Inflammatory macrophage (primary cell): ENCODE measurements at places on chromosomes 16 and 17.

GRCh38 chr16:85554889-85555718, 58.0 kb upstream of the GSE1 start:
- DNase-seq: peak; percentile 33

DNA sequence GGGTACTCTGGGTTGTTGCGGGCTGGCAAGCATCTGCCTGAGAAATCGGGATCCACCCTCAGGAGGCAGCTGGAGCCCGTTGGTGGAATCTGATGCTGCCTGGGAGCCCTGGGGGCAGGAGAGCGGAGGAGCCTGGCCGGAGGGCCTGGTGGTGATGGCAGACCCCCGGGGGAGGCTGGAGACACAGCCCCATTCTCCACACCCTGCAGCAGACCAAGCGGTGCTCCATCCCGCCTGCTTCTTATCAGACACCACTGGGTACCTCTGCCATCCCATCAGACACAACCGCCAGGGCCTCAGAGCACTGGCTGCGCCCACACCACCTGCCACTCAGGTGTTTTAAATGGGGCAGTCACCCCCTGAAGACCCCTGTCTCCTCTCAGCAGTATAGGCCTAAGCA, 103.9 kb downstream of the RBFOX3 start:
- DNase-seq: no peak

- no peak for DNase-seq
Measured at GRCh38 chr16:11063448-11064201, 119.3 kb downstream of the CLEC16A start.

DNA sequence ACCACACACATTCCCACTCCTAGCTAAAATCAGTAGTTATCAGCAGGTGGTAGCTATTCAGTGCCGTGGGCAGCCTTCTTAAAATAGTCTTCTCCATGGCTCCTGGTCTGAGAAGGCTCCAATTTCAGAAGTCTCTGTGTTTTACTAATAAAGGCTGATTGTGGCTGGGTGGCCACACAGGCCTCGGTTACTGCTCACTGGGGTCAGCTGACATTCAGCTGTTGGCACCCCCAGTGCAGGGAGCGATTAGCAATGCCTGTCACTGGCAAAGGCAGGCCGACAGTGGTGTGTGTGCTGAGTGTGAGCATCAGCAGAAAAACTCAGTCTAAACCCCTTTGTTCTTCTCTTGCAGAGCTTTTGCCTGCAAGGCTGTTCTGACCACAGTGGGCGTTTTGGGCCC, 16.6 kb upstream of the DBNDD1 start:
- no peak for DNase-seq

GRCh38 chr17:67095803-67096202, 51.4 kb downstream of the CACNG1 start:
- no peak for DNase-seq

DNA sequence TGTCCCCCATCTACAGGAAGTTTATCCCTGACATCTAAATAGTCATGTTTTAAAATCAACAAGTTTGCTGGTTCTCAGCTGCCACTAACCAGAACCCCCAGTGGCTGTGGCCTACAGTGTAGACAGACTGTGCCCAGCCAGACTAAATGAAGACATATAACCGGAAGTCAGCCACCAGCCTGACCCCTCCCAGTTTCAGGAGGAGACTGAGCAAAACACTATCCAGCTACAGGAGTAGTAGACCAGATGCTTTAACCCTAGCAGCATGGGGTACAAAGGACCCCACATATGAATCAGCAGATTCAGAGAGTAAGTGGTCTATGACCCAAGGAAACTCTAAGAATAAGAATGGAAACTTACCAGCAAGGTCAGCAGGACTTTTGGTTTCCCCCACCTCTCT, 83.4 kb downstream of the HIC1 start:
- DNase-seq: peak; percentile 48

- DNase-seq: no peak
Measured at GRCh38 chr17:63833026-63833740, 5.7 kb upstream of the FTSJ3 start.

- DNase-seq: no peak
Measured at GRCh38 chr16:67541391-67542263, 13.0 kb downstream of the RIPOR1 start.

- DNase-seq: no peak
Measured at GRCh38 chr16:8848939-8849391, 19.8 kb downstream of the CARHSP1 start.

- no peak for DNase-seq
Measured at GRCh38 chr17:36723459-36724025, 122.2 kb downstream of the MRM1 start.

DNA sequence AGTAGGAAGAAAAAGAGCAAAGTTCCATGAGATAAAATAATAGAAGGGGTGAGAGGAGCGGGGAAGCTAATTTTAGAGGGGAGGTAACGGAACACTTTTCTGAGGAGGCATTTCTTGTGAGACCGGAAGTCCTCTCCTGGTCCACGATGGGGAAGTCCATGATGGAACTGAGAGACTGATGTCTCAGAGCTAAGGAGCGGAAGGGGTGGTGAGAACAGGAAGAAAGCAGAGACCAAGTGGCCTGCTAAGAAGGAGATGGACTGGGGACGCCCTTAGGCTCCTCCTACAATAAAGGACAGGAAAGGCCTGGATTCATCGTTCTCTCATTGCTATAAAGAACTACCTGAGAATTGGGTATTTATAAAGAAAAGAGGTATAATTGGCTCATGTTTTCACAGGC, 59.4 kb downstream of the ADAMTS18 start:
- DNase-seq: no peak

DNA sequence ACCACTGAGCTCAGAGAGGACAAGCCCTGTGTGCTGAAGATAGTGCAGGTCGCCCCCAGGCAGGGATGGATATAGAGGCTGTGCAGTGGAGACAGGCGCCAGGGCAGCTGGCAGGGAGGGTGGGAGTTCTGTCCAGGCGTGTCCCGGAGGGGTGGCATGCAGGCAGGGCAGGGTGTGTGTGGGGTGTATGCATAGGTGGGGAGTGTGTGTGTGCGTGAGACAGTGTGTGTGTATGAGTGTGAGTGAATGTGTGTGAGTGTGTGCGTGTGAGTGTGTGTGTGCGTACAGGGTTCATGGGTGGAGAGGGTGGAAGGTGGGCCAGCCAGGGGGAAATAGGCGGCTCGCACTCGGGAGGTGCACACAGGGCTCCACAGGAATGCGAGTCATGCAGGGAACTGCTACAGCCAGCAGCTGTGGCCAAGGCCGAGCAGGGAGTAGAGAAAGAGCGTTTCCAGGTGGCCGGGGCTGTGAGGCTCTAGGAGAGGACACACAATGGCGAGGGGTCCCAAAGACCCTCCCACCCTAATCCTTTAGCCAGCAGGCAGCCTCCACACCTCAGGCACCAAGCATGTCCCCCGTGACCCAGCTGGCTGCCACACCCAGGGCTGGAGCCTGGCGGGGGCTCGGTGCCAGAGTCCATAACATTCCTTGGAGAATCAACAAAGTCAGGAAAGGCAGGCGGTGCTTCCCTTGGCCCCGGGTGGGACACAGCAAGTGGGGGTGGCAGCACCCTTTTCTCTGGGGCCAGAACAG, 4.6 kb downstream of the PLCD3 start:
- DNase-seq: no peak

DNA sequence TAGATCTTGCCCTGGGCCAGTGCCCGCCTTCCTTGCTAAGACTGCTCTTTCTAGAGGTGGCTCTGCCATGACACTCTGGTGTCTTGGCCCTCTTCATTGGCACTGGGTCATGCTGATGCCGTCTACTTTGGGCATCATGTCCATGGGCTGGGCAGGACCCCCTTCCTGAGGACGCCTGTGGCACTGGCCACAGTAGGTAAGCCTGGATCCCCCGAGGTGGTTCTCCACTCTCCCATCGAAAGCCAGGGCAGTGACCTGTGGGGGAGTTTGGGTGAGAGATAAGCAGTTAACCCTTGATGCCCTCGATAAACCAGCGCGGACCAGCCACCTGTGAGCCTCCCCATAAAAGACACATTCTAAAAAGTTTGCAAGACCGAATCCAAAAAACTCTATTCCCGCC, 20.0 kb upstream of the ITGB4 start:
- no peak for DNase-seq

GRCh38 chr17:45224671-45225050, 3.0 kb downstream of the FMNL1 start:
- DNase-seq: no peak

GRCh38 chr16:81471882-81472281, 27.3 kb downstream of the CMIP start:
- no peak for DNase-seq

GRCh38 chr16:23408242-23408822, 44.7 kb downstream of the COG7 start:
- DNase-seq: no peak

- DNase-seq: no peak
Measured at GRCh38 chr16:80150978-80151721, 389.6 kb upstream of the DYNLRB2 start.

- DNase-seq: peak; percentile 21
Measured at GRCh38 chr17:81666092-81666341, 388 bp downstream of the OXLD1 start.

GRCh38 chr17:67629971-67630320, 87.8 kb upstream of the NOL11 start:
- peak; percentile 20 for DNase-seq

DNA sequence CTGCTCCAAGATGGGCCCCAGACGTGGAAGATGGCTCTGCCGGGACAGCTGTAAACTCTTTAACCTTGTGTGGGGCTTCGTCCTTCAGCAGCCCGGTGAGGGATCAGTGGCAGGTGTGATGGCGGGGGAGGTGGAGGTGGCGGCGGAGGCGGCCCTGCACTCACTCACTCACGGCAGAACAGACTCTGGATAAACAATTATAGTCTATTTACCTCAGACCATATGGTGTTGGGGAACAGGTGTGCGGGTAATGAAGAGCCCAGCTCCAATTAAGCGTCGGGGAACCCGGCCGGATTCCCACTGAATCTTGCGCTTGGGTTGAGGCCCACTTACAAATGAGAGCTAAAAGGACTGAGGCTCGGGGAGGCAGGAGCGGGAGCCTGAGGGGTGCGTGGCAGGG, 104.3 kb upstream of the SDK2 start:
- DNase-seq: no peak

DNA sequence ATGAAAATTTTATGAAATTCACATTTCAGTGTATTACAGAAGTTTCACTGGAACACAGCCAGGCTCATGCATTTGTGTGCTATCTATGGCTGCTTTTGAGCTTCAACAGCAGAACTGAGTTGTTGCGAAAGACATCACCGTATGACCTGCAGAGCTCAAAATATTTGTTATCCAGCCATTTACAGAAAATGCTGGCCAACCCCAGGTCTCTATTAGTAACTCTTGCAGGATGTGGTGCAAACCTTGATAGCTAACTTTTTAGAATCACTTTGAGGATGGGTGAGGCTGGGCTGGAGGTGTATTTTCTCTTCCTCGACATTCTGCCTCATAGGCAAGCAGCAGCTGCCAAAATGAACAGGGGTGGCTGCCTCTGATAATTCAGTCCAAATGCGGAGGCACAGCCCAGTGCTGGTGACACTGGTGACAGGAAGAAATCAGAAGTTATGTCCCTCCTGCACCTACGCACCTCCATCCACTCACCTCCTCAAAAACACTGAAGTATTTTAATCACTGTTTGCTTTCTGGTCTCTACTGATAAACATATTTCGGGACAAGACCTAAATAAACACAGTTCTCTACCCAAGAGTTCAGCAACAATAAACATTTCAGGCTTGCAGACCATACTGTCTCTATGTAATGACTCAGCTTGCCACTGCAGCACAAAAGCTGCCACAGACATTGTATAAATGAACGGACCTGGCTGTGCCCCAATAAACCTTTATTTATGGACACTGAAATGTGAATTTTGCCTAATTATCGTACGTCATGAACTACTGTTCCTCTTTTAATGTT, 28.5 kb downstream of the ARHGAP17 start:
- DNase-seq: peak; percentile 73

GRCh38 chr17:61331886-61332285, 67.8 kb upstream of the TBX2 start:
- no peak for DNase-seq

DNA sequence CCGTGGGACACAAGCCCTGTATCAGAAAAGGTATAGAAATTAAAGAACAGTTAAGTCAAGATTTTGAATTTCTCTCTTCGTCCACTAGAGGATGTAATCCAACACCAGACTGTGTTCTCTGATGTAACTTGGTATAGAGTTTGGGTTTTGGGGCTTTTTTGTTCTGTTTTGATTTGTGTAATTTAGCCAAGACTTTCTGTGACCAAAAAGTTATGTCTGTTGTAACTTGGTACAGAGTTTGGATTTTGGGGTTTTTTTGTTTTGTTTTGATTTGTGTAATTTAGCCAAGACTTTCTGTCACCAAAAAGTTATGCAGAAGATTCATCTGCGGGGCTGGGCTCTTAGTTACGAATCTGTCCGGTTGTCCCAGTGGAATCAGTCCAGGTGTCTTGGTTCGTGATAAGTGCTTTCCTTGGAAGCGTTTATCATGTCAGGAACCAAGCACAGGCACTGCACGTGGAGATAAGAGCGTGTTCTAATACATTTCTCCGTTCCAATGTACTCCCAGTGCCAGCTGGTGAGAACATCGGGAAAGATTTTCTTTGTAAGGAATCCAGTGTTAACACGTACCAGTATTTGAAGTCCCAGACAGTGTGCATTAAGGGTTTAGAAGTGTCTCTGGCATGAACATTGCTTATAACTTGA, 44.1 kb upstream of the SEC14L1 start:
- DNase-seq: peak; percentile 32

DNA sequence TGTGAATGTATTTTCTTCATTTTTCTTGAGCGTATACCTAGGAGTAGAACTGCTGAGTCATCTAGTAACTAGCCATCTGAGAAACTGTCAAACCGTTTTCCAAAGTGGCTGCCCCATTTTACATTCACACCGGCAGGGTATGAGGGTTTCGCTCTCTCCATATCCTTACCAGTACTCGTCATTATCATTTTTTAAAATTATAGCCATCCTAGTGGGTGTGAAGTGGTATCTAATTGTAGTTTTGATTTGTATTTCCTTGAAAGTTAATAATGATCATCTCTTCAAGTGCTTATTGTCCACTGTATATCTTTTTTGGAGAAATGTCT, 6.0 kb downstream of the RNF157 start:
- DNase-seq: no peak

GRCh38 chr17:68396226-68397107, 60.8 kb downstream of the WIPI1 start:
- peak; percentile 37 for DNase-seq

DNA sequence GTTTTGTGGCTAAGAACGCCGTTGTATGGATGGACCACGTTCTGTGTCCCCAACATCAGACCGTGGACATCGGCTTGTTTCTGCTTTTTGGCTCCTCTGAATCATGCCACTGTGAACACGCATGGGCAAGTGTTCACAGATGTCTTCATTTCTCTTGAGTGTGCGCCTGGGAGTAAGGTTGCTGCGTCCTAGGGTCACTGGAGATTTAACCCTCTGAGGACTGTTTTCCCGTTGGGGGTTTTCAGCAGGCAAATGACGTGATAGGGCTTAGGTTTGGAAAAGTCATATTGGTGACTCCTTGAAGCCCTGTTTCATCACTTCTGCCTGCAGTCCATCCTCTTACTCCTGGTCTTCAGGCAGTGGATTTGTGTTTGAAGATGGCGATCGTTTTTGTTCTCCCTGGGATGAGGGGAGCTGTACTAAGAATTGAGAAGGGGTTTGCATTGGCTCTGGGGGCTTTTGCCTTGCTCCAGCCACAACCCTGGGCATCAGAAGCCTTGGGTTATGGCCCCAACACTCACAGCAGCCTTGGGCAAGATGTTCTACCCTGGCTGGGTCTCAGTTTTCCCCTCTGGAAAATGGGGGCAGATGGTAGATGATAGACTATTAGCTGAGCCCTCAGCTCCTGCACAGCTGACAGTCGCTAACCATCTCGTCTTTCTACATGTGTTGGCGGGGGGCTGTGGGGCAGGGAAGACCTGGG, 67.2 kb upstream of the CIBAR2 start:
- no peak for DNase-seq

- no peak for DNase-seq
Measured at GRCh38 chr17:52035336-52035915, 123.1 kb downstream of the CA10 start.
